ENCODE measurements at places on chromosomes 7 and 10.

DNA sequence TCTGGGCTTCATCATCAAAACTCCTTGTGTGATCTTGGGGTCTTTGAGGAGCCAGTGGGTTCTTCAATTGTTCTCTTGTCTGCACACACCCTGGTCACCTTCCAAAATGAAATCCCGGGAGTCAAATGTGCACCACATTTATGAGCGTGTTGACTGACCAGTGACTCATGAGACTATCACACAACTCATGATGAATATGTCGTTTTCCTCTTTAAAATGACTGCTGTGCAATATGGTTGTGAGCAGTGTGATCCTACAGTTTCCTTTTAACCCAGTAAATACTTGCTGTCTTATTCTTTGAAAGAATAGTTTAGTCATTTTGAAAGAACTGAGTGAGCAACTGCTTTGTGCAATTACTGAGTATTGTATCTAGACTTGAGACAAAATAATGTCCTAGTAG, 149.2 kb downstream of the DYNC1I1 start:
- DNase-seq: no peak

DNA sequence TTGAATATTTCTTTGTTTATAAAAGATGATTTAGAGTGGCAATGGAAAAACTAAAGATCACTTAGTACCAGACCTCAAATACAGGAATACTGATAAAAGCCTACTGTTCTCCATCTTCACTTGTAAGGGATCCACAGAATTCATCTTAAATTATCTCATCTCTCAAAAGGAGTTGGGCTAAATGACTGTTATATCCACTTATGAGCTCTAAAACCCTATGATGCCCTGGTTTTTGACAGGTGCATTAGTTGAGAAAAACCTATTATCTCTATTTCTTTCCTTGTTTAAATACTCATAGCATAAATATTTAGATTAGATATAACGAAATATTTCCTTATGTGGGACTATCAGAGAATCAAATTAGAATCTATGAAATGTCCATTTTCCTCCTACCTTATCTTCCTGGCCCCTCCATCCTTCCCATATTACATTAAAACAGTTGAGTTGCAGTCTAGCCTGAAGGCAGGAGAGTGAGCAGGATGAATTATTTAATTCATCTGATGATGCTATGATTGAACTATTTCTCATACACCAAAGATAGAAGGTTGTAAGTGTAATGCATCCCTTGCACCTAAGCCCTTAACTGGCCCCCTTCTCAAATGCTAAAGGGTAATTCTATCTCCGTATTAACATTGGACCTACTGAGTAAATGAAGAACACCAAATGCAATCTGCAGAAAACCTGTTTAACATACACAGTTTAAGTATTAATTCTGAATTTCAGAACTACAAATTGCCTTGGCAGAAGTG, 29.7 kb downstream of the PPP3CB start:
- DNase-seq: no peak

DNA sequence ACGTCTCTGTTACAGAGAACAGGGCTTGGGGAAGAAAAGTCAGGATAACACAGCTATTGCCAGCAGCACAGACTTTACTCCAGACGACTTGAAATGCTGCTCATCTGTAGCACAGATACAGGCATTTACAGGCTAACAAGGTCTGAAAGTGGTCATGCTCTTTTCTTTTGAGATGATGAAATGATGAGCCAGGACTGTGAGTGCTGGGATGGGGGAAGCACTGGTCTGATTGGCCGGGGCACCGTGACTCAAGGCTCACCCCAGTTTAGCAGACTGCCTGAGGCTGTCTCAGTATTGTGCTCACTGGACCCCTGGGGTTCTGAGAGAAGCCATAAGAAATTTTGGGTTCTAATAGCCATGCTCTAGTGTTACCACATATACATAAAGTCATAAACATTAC, 12.4 kb downstream of the SMKR1 start:
- no peak for DNase-seq

- no peak for DNase-seq
Observed at GRCh38 chr10:91593366-91593765, 39.5 kb downstream of the PPP1R3C start.

DNA sequence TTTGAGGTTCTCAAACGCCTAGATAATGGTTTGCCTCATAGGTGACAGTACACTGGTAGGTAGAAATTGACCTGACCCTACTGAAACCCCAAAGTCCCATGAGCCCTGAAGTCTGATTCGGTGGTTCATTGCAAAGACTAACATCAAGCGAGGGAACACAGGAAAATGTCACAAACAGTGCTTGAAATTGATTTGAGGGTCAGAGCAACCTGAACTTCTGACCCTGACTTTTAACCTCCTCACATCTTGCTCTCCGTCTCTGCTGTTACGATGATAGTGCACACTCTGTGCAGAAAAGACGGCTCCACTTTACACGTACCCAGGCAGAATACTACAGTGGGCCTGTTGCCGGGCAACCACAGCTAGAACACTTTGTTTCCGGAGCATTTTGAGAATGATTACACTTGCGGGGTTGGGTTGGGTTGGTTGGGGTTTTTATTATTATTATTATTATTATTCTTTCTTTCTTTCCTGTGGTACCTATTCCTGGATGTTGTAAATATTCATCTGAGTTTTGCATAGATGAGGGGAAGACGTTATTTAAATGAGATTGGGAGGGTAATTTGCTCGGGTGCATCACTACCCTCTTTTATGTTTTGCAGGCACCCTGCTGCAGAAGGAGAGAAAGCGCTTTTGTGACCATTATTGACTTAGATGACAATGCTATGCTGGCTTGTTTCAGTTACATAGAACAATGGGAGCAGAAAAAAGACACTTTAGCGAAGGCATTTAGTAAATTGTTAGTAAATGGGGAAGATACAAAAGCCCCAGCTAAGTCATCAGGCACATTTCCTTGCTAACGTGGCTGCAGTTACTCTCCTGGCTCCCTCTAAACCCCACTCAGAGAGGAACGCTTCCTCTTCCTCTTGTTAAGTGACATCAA, 438.1 kb upstream of the NRP1 start:
- DNase-seq: peak; percentile 53

Data from head of caudate nucleus (tissue), 42 donors.